Small intestine (tissue), 16 donors: ENCODE measurements at places on chromosomes 7 and 10. TPM values are rescaled to one million over a fixed set of nuclear protein-coding genes. Genes with fewer than 3 reads are reported as not detected.

DNA sequence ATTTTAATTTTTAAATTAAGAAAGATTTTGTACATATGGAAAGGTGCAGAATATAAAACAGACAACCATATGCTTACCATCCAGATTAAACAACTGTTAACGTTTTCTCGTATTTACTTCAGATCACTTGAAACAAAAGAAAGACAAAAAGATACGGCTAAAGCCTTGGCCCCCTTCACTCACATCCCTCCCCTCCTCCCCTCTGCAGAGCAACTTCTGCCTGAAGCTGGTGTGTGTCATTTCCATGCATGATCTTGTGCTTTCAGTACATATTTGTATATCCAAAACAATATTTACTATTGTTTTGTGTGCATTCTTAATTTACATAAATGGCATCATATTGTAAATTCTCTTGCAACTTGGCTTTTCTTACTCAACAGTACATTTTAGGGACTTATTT is 68.5 kb upstream of the ANKRD1 start:
- DNase-seq: no peak

DNA sequence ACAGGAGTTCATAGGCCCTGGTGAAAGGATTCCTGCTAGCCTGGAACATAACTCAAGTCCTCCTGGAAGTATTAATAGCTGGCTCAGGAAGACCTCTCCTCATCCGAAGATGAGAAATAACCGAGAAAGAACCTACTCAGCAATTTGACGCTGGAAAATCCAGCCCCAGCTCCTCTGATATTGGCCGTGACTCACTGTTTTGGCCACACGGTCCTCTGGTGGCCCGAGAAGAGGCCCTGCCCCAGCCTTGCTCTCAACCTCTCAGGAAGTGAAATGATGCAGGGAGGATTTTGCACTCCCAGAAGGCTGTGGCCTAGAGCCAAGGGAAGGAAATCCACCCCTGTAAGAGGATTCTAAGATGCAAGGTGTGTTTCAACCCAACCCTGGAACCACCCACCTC is 121.6 kb downstream of the MTPAP start:
- no peak for DNase-seq

The TFR2 gene
- polyA plus RNA-seq: not detected

DNA sequence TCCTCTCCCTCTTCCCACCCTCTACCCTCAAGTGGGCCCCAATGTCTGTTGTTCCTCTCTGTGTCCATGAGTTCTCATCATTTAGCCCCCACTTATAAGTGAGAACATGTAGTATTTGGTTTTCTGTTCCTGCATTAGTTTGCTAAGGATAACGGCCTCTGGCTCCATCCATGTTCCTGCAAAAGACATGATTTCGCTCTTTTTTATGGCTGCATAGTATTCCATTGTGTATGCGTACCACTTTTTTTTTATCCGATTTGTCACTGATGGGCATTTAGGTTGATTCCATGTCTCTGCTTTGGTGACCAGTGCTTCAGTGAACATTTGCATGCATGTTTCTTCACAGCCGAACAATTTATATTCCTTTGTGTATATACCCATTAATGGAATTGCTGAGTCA is 51.7 kb upstream of the ATP6V0A4 start:
- no peak for DNase-seq

DNA sequence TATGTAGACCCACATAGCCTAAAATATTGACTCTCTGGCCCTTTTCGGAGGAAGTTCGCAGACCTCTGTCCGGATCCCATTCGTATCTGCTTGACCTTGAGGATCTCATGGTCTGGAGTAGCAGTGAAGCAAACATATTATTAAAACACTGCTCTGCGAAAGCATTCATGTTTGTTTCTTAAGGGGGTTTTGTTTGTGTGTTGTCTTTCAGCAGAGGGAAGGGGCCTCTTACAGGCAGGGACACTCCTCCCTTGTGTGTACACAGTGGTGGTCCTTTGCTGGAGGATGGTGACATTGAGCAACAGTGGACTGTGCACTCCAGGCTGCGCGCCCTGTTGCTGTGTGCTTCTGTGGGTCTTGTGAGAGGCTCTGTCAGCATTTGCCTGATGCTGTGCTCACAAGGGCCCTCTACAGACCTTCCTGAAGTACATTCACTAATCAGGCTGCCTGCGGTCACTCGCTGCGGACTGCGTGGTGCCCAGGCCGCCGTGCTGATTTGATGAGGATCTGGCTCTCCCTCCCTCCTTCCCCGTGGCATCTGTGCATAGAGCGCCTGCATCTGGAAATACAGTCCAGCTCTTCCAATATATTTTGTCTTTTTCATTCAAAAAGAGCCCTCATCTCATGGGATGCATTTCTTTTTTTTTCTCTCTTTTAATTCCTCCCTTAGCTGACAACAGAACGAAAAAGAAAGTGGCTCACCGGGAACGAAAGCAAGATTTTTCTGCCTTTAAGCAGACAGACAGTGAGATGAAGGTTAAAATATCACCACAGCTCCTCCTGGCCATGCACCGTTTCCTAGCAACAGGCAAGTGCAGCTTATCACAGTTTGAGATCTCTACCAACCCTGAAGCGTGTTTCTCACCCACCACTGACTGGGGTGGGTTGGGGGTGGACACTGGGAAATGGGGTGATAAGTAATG is 135.8 kb downstream of the CNNM2 start:
- peak; percentile 88 for DNase-seq

DNA sequence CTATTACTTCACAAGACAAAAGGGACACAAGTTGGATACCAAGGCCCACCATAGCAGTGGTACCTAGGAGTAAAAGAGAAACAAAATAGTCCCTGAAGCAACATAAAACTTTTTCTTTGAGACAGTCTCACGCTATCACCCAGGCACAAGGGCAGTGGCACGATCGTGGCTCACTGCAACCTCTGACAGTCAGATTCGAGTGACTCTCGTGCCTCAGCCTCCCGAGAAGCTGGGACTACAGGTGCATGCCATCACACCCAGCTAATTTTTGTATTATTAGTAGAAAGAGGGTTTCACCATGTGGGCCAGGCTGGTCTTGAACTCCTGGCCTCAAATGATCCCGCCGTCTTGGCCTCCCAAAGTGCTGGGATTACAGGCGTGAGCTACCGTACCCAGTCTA is 59.0 kb upstream of the KCNMA1 start:
- no peak for DNase-seq

GRCh38 chr10:66684581-66684980 is 241.3 kb upstream of the LRRTM3 start:
- DNase-seq: no peak

The SNCG gene
- 2.6 TPM for polyA plus RNA-seq
